ENCODE measurements at places on chromosomes 4 and X.

DNA sequence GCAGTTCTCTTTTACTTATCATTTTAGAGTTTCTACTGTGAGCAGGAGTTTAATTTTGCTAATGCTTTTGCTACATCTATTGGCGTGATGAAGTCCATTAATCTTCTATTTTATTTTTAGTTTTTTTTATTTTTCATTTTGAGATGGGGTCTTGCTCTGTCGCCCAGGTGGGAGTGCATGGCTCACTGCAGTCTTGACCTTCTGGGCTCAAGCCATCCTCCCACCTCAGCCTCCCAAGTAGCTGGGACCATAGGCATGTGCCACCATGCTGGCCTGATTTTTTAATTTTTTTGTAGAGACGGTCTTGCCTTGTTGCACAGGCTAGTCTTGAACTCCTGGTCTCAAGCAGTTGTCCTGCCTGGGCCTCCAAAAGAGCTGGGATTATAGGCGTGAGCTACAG lies 9.4 kb downstream of the ZFX start:
- no peak for DNase-seq

GRCh38 chr4:162498168-162498567 lies 334.4 kb upstream of the FSTL5 start:
- no peak for DNase-seq

GRCh38 chr4:87257523-87257922 lies 37.1 kb upstream of the KLHL8 start:
- DNase-seq, result no peak

- DNase-seq, result no peak
Observed at GRCh38 chrX:123731258-123731986, 1.4 kb downstream of the THOC2 start.

- DNase-seq, result no peak
Observed at GRCh38 chr4:54877006-54877405, 219.2 kb downstream of the KIT start.

DNA sequence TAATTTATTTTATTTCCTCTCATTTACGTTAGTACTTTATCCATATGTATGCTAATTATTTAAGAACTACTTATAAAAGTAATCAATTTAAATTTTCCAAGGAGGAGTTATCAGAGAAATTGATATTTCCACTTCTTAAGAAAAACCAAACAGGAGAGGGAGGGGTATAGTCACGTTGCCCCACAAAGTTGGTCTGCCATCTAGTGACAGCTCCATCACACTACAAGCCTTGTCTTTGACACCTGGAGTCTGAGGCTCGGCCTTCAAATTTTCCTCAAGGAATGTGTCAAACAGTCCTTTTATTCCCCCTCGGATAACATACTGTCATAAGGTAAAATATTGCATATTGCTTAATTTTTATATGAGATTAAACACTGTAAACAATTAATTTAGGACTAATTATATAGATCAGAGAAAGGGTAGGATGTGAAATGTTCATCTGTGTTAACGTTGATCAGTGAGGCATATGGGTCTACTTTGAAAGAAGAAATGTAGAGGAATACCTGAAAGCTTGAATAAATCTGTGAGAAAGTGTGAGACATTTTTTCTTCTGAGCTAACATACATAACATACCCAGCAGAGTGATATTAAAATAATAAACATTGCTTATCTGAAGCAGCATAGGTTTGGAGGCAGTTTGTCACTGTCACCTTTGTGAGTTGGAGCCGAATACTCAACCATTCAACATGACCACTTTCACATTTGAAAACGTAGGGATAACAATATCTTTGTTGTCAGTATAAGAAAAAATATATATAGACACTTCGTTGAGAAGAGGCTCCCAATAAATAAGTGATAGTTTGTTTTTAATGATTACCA lies 114.4 kb downstream of the GLRA3 start:
- DNase-seq, result no peak

- no peak for DNase-seq
Observed at GRCh38 chr4:3221184-3221494, 27.8 kb upstream of the MSANTD1 start.

- DNase-seq, result no peak
Observed at GRCh38 chr4:164542431-164542830, 211.5 kb upstream of the SMIM31 start.

DNA sequence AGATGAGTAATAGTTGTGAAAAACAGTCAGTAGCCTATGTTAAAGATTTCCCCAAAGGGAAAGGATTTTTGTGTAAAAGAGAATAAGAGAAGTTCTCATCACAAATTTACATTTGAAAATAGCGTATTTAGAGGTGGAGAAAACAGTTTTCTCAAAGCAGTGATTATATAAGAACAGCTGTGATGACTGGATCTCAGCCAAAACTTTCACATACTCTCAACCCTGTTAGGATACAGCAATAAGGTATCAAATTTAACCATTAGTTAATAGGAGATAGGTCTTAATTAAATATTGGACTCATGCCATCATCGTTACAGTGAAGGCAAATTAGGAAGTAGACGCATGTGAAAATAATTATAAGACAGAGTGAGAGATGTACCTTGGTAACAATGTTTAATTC lies 622.7 kb downstream of the PCDH18 start:
- no peak for DNase-seq

- no peak for DNase-seq
Observed at GRCh38 chrX:65706041-65706828, 38.8 kb downstream of the MSN start.

DNA sequence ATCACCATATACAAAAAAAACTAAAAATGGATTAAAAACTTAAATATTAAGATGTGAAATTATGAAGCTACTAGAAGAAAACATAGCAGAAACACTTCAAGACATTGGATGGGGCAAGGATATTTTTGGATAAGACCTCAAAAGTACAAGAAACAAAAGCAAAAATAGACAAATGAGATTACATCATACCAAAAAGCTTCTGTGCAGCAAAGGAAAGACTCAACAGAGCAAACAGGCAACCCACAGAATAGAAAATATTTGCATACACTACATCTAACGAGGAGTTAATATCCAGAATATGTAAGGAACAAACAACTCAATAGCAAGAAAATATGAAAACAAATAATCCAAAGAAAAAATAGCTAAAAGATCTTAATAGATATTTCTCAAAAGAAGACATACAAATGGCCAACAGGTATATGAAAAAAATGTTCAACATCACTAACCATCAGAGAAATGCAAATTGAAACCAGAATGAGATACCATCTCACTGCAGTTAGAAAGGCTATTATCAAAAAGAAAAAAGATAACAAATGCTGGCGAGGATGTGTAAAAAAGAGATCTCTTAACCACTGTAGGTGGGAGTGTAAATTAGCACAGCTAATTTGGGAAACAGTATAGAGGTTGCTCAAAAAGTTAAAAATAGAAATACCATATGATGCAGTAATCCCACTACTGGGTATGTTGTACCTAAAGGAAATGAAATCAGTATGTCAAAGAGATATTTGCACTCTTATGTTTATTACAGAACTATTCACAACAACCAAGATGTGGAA lies 17.8 kb upstream of the LRCH2 start:
- no peak for DNase-seq

DNA sequence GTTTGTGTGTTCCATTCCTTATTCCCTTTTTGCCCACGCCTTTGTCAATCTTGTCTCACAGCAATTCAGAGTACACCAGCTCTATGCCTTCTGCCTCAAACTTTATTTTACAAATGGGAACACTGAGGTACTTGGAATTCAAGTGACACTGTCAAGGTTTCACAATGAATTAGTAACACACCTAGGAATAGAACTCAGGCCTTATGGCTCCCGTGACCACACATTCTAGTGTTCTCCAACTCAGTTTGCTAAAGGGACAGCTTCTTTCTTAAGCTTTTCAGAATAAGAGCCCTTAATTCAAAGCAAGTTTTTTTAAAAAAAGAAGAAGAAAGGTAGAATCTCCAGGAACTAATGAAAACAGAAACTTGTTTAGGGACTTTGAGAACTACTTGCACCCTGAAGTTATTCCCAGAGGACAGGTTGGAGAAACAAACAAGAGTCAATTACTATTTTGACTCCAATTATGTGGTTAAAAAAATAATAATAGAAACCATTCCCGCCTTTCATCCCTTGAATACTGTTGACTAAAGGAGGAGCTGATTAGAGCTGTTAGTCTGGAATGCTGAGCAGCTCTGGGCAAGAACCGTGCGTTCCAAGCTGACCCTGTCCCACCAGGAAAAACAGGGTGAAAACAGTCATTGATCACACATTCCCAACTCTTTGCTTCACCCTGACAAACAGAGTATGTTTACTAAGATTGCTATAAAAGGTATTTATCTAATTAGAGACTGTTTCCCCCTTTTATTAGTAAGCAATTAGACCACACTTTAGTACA lies 408.8 kb upstream of the CNKSR2 start:
- no peak for DNase-seq

GRCh38 chr4:141328560-141329173 lies 108.0 kb downstream of the ZNF330 start:
- no peak for DNase-seq

GRCh38 chrX:1535241-1536041 lies 1.5 kb downstream of the P2RY8 start:
- DNase-seq, result no peak

- DNase-seq, result no peak
Observed at GRCh38 chrX:19739683-19740082, 147.7 kb downstream of the SH3KBP1 start.

DNA sequence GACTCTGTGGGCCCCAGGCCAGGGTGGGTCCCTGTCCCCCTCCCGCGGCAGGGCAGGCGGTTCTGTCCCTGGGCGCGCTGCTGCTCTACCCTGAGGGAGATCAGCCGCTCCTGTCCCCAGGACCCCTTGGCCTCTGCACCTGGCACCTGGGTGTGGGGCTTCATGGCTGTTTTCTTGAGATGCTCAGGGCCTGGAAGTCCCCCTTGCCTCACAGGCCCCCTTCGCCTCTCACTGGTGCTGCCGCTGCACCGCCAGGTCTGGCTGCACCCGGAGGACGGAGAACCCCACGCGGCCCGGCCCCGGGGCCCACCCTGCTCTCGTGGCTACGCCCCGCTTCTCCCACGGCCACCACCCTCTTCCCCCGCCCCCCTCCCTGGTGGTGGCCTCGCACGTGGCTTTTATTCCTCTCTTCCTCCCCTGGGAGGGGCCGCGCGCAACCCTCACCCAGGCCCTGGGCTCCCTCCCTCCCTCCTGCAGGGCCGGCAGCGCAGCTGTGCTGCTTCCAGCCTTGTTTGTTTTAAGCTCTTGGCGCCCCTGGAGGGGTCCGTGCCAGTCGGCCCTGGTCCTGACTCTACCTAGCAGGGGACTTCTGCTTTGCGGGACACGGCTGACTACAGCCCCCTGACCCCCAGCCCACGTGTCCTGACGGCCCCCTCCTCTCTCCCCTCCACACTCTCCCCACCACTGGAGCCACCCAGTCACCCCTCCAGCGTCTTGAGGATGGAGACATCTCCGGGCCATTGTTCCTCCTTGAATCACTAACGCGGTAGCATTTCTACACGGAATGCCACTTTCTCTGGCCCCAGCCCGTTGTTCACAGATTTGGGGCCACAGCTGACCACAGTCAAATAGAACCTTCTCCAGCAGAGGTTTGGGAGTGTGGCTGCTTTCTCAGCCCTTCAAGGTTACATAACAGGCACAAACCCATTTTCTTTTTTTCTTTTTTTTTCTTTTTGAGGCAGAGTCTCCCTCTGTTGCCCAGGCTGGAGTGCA lies 20.6 kb upstream of the CLDN24 start:
- no peak for DNase-seq
